ENCODE measurements at places on chromosomes 1 and 21.

GRCh38 chr1:36116901-36117300 lies 8.1 kb downstream of the COL8A2 start:
- DNase-seq = no peak

DNA sequence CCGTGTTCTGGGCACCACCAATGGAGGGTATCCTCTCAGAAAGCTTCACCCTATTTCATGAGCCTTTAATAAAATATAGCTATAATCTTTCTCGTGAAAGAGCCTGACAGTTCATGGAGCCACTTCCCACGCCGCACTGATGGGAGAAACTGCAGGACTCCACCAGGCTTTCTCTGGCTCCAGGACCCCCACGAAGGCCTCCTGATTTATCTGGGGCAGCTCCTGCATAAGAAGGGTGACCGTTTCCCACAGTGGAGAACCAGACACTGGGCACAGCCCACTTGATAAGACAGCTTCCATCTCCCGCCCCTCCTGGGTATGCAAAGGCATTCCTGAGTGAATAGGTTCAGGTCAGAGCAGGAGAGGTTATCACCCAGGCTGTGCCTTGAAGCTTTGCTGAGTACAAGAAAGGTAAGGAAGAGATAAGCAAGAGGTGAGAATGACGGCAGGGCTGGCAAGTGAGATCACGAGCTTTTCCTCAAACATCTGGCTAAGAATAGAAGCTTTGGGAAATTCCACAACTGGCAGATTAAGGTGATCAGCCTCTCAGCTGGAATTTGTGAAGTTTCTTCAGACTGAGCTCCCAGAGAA lies 499.8 kb downstream of the KIF26B start:
- no peak for DNase-seq

GRCh38 chr1:72547412-72547811 lies 265.1 kb upstream of the NEGR1 start:
- no peak for DNase-seq

DNA sequence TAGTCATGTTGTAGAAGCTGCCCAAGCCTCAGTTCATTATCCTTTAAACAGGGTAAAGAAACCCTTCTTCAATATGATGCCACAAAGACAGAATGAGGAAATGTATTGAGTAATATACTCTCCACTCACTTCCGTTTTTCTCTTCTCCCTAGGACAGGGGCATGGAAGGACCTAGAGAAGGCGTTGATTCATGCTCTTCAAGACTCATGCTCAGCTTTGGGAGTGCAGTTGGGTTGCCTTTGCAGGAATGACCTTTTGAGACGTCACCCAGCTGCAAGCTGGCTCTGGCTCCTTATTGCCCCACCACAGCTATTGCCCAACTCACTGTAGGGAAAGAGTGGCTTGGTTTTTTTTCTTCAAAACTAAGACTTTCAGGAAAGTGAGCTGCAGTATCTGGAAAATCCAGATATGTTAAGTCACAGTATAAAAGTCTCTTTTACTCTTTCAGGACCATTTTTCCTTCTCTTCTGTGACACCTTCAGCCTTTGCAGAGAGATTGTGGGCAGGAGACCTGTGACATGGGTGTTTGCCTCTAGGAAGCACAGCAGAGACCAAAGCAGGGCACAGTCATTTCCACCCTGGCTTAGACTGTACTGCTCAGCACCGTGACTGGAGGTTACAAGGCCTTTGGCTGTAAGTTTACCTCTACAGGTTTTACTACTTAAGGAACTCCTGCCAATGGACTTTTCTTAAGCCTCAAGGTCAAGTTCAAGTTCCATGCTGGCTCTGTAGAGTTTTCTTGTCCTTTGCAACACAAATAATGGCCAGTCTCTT lies 39.5 kb downstream of the XCL2 start:
- DNase-seq = no peak

- DNase-seq = no peak
Measured at GRCh38 chr1:1345860-1346500, 3.2 kb downstream of the DVL1 start.

DNA sequence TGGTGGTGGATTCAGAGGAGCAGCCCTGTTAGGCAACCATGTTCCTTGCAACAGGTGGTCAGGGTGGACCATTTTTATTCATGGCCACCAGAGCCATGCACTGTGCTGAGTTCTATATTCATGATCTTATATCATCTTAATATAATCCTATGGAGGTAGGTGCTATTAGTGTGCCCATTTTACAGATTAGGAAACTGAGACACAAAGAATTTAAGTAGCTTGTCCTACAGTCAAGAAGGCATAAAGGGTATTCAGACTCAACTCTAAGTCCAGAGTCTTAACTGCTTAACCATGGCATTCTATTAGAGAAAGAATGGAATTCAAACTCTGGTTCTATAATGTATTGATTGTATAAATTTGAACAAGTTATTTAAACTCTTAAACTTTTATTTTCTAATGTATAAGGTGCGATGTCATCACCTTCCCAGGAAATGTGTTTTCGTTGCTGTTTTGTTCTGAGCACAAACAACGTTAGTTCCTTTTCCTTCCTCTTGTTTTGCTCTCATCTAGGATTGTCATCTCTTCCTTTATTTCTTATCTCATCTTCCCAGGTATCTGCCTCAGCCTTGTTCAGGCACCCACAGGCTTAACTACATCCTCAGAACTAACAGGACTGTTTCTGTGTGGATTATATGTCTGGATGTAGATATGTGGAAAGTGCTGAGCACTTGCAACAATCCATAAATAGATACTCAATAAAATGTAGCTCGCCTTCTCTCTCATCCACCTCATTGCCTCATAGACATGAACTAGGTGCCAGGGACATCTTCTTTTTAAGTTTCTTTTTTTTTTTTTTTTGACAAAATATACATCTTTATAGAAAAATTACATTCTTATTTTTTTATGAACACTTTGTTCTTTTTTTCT lies 207.1 kb downstream of the NFIA start:
- DNase-seq = no peak

DNA sequence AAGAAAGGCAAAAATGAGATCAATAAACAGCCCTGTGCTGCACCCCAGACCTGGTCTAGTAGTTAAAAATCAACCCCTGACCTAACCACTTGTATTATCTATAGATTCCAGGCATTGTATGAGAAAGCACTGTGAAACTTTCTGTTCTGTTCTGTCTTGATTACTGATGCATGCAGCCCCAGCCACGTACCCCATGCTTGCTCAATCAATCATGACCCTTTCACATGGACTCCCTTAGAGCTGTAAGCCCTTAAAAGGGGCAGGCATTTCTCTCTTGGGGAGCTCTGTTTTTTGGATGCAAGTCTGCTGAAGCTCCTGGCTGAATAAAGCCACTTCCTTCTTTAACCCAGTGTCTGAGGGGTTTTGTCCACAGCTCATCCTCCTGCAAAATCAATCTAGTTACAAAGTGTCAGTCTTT lies 24.2 kb upstream of the CD34 start:
- no peak for DNase-seq

- DNase-seq = no peak
Measured at GRCh38 chr1:168832661-168833060, 103.7 kb upstream of the DPT start.

DNA sequence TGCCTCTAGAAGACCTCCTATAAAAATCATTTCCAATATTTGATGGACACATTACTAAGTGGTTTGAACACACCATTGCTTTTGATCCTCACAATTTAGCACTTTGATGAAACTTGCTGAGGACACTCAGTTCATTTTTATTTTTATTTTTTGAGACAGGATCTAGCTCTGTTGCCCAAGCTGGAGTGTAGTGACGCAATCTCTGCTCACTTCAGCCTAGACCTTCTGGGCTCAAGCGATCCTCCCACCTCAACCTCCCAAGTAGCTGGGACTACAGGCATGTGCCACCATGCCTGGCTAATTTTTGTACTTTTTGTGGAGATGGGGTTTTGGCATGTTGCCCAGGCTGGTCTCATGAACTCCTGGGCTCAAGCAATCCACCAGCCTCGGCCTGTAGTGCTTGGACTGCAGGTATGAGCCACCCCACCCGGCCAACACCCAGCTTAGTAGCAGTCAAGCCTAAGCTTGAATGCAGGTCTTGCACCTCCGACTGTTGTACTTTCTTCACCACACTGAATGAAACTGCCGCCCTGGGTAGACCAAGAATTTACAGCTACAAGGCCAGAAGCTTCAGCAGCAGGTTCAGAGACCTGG lies 24.8 kb upstream of the ATP2B4 start:
- no peak for DNase-seq

GRCh38 chr1:228289239-228289849 lies 81.5 kb downstream of the OBSCN start:
- no peak for DNase-seq

- DNase-seq = no peak
Measured at GRCh38 chr1:94646141-94646643, 104.6 kb upstream of the F3 start.

- DNase-seq = no peak
Measured at GRCh38 chr1:40973912-40974311, 5.6 kb upstream of the CTPS1 start.

GRCh38 chr1:75062111-75062510 lies 72.1 kb upstream of the LHX8 start:
- DNase-seq = no peak

DNA sequence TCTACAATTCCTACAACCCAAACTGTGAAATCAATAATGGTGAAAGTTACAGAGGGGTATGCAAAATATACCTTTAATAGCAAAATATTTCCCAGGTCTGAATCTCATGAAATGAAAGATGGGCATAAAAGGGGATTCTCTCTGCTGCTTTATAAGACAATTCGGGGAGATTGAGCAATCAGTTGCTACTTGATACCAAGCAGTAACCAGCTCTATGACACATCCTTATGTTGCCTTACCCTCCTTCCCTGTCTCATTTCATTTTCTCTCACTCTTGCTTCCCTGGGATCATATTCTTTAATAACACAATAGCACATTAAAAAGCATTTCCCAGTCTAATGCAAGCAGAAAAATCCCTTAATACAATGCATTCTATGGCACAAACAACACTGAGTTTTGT lies 29.0 kb downstream of the ZSWIM5 start:
- DNase-seq = no peak

DNA sequence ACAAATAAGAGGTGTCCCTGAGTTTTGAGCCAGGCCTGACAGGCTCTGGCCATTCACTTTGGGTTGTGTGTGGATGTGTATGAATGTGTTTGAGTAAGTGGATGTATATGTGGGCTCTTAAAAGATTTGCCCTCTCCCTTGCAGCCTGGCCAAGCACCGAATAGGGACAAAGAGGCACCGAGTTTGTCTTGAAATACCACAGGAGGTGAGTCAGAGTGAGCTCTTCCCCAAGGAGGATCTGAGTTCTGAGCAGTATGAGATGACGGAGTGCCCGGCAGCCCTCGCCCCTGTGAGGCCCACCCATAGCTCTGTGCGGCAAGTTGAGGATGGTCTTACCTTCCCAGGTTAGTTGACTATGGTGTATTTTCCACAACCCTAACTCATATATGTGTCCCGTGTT lies 19.0 kb downstream of the KDM4A start:
- DNase-seq = no peak
